Transverse colon (tissue), 4 donors: ENCODE measurements at places on chromosomes 3 and 15.

DNA sequence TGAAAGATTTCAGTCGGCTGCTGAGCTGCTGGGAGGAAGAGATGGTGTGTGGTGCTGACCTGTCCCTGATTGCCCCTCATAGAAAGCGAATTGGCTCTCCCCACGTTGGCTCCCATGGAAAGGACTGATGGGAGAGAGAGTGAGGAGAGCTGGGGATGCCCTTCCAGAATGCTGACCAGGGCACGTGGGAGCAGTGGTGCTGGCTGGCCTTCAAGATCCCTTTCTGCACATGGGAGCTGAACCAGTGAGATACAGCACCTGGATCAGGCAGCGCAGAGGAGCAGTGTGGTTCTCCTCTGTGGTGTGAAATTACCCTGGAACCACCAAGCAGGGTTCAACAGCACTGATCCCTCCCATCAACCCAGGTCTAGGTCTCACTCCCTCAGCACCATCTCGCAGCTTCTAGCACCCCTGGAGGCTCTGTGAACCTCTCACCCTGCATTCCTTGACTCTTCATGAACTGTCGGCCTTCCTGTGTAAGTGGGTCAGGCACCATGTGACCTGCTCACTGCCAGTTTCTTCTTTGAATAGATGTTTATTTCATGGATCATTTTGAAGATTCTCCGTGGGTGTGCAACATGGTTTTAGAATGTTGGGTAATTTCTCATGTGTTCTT lies 55.7 kb downstream of the CACNA1D start:
- no peak for DNase-seq

GRCh38 chr3:129690406-129690805 lies 83.9 kb upstream of the PLXND1 start:
- no peak for DNase-seq

DNA sequence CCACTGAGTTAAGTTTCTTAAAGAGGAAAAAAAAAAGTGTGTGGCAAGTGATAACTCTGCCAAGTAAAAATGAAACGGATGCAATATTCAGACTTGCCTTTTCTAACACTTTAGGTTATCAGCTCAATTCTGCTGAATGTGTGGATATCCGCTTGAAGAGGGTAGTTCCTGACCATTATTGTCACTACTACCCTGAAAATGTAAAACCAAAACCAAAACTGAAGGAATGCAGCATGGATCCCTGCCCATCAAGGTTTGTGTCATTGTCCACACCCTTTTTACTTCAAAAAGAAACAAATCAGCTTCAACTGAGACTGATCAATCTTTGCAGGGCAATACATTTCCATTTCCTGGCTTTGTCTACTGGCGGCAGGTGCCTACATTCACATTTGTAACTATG lies 236.1 kb downstream of the ADAMTSL3 start:
- DNase-seq: no peak

DNA sequence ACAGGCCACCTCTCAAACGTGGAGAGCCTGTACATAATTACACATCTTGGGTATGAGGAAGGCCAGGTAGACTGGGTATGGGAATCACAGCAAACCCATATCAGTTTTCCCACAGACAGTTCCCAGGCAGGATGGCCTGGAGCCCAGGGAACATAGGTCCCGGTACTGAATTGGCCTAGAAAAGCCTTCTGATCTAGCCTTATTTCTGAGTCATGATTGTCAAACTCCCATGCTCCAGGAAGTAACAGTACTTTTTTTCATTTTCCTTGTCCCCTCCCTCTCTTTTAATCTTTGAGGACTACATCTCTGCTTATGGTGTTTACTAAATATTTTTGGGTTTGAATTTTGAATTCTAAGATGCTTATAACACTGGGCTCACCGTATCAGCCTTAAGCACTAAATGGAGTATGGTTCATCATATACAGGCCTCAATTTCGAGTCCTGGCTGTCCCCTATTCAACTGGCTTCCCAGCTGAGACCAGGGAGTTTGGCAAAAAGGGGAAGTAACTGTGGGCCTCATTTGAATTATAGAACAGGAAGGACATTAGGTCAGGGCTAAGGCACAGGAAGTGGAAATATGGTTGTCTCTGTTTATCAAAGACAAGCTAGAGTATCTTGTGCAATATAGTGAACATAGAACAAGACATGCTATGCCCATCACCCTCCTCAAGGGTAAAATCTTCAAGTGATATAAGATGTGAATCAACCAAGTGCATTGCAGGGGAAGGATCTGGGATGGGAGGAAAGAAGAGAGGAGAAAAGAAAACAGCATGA lies 494.6 kb downstream of the NTRK3 start:
- no peak for DNase-seq

GRCh38 chr15:61237400-61237799 lies 8.3 kb upstream of the RORA start:
- DNase-seq: no peak
